MV-4-11 (cell line): ENCODE measurements at places on chromosomes 1 and 21.

DNA sequence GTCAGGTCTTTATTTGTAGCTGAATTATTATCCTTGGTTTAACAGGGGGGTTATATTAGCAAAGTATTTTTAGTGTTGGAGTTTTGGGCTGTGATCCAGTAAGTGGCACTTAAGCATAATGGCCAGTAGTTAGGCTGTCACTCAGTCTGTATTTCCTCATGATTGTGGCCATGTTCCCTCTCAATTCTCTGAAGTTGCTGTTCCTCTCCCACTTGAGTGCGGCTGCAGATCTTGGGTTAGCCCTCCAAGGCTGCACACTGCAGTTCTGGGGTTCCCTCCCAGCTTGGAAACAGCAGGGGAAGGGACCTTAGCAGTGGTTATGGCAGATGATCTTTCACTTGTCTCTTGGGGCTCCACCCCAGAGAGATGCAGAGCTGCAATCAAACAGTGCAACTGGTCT lies 23.2 kb upstream of the DENND1B start:
- DNase-seq = no peak

- DNase-seq = no peak
Measured at GRCh38 chr21:35349376-35350080, 300.4 kb upstream of the RUNX1 start.

DNA sequence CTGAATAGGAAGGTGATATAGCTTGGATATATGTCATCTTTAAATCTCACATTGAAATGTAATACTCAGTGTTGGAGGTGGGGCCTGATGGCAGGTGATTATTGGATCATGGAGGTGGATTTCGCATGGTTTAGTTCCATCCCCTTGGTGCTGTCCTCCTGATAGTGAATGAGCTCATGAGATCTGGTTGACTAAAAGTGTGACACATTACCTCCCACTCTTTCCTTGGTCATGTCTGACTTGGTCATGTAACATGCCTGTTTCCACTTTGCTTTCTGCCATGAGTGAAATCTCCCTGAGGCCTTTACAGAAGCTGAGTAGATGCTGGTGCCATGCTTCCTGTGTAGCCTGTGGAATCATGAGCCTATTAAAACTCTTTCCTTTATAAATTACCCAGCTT lies 664.5 kb upstream of the NR5A2 start:
- DNase-seq = no peak

DNA sequence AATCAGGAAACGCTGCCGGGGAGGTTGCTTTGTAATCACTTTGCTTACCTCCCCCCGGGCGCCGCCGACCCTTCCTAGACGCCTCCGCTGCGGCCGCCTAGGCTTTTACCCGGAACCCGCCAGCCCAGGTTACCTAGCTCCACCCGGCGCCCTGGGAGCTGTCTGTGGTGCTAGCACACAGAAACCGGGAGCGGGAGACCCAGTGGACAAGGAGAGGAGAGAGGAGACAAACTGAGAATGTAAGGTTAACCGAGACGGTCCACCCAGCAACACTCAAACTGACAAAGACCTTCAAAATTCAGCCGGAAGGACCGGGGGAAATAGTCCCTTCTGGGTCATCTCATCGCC lies 9.8 kb downstream of the BARHL2 start:
- no peak for DNase-seq

- no peak for DNase-seq
Measured at GRCh38 chr1:193065954-193066353, 6.5 kb downstream of the RO60 start.

DNA sequence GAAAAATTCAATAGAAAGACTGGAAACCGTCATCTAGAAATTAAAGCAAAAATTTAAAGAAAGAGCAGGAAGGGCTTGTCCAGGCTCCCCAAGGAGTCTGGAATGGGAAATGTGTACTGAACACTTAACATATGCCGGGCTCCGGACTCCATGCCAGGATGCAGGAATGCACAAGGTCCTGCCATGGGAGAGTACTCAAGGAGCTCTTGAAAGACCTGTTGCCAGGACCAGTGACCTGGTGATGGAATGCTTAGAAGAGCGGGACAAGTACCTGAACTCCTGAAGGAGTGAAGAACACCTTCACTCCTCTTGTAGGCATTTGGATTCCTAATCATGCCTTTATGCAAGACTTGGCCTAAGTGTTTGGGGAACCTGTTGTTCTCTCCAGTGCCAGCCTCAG lies 16.9 kb upstream of the DSCAM start:
- no peak for DNase-seq

GRCh38 chr1:17485281-17485680 lies 45.8 kb upstream of the RCC2 start:
- no peak for DNase-seq

GRCh38 chr21:16837321-16837720 lies 675.5 kb upstream of the CXADR start:
- no peak for DNase-seq

- no peak for DNase-seq
Measured at GRCh38 chr1:234631721-234632125, 21.7 kb upstream of the IRF2BP2 start.

DNA sequence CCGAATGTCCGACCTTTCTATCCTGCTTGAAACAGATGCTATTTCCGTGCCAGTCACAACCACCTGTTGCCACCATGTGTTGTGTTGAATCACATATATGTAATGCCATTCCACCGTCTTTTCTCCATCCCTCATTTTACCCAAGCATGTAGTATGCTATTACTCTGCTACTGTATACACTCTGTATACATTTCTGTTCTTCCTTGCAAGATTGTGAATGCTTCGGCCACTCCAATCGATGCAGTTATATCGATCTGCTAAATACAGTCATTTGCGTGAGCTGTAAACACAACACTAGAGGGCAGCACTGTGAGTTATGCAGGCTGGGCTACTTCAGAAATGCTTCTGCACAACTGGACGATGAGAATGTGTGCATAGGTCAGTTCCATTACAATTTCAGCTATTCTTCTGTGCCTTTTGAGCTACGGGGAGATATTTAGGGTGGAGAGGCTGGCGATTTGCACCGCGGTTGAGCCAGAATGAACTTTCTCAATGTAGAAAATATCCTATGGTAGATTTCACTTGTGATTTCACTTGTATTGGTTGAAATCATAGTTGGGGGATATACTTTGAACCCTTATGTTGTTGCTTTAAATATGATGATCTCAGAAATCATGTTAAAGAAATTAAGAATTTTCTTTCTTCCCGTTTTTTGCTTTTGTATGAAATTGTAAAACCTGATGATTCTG lies 289.8 kb downstream of the NTNG1 start:
- peak; percentile 40 for DNase-seq

DNA sequence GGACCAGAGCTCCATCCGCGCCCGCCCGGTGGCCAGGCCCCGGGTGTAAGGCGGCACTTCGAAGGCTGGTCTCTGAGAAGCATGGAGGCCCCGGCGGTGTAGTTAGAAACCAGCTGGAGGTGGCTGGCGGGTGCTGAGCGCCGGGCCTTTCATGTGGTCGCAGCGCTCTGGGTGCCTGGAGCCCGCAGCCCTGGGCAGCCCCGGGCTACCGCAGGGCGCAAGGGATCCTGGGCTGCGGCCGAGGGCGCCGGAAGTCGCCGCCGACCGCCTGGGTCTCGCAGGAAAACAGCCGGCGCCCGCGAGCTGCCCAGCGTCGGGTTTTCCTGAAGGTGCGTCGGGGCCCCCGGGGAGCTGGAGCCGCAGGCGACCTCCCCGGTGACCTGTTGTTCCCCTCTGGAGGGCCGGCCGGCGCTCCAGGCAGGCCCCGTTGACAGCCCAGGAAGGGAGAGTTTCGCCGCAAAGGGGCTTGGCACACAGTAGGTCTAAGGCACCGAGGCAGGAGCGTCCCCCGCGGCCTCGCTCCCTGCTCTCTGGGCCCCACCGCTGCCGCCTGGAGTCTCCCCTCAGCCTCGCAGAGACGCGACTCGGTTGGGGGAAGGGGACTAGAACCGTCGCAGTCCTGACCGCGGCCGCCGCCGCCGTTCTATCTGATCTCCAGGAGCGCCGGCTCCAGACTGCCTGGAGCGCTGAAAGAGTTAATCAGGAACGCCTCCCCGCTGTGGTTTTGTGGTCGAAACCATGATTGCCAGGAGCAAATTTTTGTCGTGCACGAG lies 2.7 kb downstream of the GRHL3 start:
- DNase-seq = peak; percentile 75

GRCh38 chr1:235583511-235584001 lies 66.0 kb downstream of the GNG4 start:
- DNase-seq = no peak

DNA sequence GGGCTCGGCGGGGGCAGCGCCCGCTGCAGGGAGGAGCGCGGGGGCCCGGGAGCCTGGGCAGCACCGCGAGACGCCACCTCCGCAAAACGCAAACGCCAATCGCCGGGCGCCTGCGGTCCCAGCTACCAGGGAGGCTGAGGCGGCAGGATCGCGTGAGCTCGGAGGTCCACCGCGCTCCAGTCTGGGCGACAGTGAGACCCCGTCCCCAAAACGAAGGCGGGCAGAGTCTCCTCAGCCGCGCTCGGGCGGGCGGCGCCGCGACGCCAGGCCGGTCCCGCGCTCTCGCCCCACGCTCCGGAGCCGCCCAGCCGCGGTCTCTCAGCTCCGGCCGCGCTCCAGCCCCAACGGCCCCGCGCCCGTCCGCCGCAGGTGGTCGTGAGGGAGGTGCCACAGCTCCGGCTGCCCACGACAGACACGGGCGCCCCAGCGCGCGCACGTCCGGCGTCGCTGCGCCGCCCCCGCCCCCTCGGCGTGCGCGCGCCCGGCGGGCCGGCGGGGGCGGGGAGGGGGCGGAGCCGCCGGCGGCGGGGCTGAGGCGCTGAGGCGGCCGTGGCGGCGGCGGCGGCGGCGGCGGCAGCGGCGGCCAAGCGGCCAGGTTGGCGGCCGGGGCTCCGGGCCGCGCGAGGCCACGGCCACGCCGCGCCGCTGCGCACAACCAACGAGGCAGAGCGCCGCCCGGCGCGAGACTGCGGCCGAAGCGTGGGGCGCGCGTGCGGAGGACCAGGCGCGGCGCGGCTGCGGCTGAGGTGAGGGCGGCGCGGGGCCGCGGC lies at the start of gene ADARB1:
ADARB1 (plus strand) TSS at position 533 of the 770 bp plus-strand sequence. CDS start 97,077 bp downstream, outside the sequence.
- DNase-seq = peak; percentile 9

- DNase-seq = peak; percentile 79
Measured at GRCh38 chr1:32122151-32122550, 14.3 kb downstream of the KPNA6 start.
